ENCODE measurements at places on chromosomes 3 and 15.

GRCh38 chr3:152192936-152193672 lies 75.6 kb upstream of the MBNL1 start:
- peak; percentile 66 for DNase-seq

DNA sequence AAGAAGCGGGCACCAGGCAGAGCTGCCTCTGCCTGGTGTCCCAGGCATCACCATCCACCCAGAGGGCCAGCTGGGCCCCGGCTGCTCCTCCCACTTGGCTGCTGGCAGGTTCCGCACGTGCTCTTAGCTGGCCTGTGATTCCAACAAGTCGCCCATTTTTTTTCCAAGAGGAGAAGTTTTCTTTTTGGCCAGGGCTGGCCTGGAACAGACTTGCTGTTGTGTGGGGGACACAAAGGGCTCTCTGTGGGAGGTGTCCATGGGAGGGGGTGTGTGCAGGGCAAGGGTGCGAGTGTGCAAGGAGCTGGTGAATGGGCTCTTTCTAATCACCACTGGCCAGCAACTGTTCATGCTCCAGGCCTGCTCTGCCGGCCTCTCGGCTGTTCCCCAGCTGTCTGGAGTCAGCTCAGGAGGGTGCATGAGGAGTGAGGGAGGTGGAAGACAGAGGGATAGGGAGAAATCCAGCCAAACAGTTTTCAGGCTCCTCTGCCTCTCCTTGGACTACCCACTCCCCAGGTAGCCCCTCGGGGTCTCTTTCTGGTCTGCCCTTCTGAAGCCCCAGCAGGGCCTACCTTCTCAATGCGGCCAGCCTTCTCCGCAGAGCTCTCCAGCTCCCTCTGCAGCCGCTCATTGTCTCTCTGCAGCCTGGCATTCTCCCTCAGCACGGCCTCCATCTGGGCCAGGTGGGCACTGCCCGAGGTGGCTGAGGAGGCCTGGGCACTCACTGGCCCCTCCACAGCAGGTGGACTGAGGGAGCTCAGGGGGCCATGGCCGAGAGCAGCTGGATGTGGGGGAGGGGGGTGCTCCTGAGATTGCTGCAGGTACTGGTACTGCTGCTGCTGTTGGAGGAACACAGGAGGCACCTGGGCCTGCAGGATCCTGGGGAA lies 7.1 kb downstream of the AMOTL2 start:
- no peak for DNase-seq

DNA sequence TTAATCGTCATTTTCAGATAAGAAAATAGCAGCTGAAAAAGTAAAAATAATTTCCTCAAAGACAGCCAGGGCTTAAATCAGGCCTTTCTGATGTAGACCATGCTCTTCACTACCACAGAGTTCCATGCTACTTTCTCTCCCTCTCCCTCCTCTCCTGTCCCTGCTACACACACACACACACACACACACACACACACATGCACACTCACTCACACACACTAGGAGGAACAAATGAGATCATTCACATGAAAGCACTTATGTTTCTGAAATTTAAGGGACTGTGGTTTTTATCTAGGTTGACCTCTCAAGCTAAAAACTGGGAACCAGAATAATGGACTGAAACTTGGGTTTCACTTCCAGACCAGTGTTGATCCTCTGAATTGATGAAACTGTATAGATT lies 4.1 kb upstream of the PSMA4 start:
- peak; percentile 70 for DNase-seq

GRCh38 chr3:65401359-65402305 lies 637.1 kb downstream of the MAGI1 start:
- DNase-seq = no peak

GRCh38 chr3:127938800-127939199 lies 23.8 kb downstream of the KBTBD12 start:
- DNase-seq = no peak

- DNase-seq = peak; percentile 52
Observed at GRCh38 chr3:133487920-133488540, 85.5 kb upstream of the CDV3 start.

DNA sequence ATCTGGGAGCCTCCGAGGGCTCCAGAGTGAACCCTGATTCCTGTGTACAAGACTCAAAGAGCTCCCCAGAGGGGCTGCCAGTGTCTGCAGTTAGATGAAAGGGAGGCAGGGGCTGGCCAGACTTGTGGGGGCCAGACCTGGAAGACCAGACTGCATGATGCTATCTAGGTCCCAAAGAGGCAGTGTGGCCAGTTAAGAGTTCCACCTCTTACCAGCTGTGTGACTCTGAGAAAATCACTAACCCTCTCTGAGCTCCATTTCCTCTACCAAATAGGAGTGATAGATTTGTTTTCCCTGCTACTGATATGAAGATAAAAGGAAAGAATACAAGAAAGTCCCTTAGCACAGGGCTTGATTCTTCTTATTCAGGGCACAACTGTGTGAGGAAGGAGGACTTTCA lies 29.0 kb downstream of the ACSBG1 start:
- DNase-seq = no peak

- DNase-seq = peak; percentile 16
Observed at GRCh38 chr3:159200176-159200575, 398.3 kb downstream of the MFSD1 start.

GRCh38 chr15:36917411-36918267 lies 182.7 kb downstream of the MEIS2 start:
- DNase-seq = no peak

GRCh38 chr3:51052562-51052961 lies 332.5 kb upstream of the MANF start:
- DNase-seq = no peak

DNA sequence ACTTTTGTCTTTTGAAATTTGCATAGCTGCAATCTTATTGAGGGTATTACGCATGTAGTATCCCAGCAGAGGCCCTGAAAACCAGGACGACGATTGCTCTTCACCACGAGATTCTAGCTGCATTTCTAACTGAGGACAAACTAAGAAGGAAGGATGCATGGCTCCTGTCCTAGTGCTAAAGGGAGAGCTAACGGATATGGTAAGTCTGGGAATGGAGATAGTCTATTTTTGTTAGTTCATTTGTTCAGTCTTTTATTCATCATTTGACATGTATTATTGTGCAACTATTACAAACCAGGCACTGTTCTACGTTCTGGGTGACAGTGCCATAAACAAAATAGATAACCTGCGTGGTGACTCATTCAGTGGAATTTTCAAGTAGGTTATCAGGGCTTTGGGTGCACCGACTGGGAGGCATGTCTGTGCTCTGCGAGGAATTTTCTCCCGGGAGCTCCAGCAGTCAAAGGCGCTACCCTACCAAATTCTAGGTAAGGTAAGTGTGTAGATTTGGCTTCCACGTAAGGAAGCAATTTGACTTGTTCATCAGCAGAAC lies 51.9 kb upstream of the ETV5 start:
- no peak for DNase-seq

DNA sequence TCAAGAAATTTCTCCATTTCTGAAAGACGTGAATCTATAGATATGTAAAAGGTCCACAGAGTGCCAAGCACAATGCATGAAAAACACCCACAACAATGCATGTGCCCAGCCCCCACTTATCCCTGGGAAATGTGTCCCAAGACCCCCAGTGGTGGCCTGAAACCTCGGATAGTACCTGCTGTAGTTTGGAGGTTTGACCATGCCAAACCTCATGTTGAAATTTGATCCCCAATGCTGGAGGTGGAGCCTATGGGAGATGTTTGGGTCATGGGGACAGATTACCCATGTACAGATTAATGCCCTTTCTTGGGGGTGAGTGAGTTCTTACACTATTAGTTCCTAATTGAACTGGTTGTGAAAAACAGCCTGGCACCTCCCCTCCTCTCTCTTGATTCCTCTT lies 21.4 kb upstream of the MYZAP start:
- DNase-seq = no peak

- no peak for DNase-seq
Observed at GRCh38 chr15:101203607-101204189, 48.1 kb downstream of the CHSY1 start.

GRCh38 chr15:61700803-61701202 lies 359.4 kb downstream of the VPS13C start:
- DNase-seq = no peak

DNA sequence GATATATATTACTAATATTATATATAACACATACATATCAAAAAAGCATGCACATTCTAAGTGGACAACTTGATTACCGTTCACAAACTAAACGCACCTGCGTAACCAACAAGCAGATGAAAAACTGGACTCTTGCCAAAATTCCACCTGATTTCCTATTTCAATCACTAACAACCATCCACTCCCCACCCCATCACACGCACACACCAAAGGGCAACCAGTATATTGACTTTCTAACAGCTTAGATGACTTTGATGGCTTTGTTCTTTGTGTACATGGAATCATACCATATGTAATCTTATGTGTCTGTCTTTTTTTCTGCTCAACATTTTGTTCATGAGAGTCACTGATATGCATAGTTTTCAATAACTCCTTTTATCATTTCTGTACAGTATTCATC lies 496.8 kb upstream of the ARRDC4 start:
- no peak for DNase-seq

GRCh38 chr15:98503970-98504369 lies 144.4 kb upstream of the IGF1R start:
- no peak for DNase-seq

DNA sequence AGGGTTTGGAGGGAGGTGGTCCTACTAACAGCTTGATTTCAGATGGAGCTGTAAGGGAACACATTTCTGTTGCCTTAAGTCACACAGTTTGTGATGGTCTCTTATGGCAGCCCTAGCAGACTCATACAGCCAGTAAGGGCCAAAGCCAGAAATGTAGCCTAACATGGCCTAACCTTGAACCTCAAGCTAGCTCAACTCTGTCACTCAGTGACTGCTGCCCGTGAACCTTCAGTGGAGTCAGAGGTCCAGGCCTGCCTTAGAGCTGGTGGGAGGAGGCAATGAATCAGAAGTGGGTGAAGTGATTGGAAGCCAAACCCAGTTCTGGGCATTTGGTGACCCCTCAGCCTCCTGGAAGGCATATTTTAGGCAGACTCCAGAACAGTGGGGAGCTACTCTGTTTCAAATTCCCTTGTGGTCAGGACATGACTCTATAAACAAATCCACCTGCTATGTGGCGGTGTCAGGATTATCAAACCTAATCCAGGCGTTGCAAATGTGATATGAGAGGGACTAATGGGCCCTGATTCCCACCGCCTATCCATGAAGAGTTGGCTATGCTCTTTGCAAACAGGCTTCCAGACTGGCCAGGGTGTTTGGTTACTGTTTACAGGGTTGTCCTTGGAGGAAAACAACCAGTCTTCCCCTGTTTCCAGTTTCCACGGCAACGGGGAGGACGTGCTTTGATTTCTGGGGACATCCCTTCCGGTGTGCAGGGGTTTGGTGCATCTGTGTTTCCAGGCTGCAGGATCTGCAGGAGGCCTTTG lies 105.9 kb upstream of the AGBL1 start:
- no peak for DNase-seq

DNA sequence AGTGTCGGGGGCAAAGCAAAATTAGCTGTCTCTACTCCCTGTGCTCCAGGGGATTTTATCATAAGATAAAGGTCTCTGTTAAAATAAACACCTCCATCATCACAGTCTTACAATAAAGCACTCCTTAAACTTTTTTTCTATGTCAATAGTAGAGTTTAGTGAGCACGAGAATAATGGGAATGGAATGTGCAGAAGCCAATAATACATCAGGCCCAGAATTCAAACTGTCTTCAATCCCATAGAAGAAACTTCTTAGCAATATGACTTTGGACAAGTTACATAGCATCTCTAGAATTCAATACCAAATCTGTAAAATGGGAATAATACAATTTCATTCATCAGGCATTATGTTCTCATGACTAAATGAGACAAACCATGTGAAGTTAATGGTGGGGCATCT lies 49.0 kb upstream of the EPHA3 start:
- DNase-seq = no peak

DNA sequence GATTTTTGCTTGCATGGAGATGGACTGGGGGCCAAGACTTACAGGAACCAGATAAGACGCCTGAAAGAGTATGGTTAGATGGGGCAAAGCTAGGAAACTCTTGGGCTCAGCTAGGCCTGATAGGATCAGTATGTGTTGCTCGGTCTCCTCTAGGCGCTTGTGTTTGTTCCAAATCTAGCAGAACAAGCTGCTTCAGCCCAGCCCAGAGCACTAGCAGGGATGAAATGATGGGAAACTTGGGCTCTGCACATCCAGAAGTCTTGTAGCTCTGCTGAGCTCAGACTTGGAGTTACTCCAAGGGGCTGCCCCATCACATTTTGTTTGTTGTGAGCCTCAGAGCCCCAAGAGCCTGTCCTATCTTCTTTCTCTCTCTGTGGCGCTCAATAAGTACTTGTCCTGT lies 34.7 kb downstream of the FOXL2 start:
- DNase-seq = peak; percentile 82

DNA sequence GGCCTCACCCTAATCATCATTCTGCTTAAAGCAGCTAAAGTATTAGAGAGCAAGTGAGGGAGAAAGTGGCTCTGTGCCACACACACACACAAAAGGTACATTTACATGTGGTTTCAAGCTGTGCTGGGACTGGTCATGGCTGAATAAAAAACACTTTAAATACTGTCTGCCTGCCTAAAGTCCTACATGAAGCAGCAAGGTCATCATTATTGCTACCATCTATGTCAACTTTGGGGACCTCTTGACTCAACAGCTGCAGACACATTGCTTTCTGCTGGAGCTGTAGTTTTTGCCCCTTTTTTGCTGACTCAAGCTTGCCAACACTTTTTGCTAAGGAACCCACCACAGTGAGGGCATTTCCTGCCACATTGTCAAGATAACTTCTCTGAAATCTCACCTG lies 1237.9 kb downstream of the ROBO2 start:
- DNase-seq = no peak

DNA sequence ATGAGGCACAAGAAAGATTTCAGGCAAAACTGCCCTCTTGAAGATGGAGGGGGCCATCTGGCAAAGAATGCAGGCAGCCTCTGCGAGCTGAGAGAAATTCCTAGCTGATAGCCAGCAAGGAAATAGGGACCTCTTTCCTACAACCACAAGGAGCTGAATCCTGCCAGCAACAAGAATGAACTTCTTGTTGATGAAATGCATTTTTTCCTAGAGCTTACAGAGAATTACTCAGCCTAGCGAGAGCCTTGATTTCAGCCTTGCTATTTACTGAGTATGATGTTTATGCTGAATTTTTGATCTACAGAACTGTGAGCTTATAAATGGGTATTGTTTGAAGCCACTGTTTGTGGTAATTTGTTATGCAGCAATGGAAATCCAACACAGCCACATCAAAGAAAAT lies 148.5 kb upstream of the NAALADL2 start:
- no peak for DNase-seq

GRCh38 chr3:12178091-12178820 lies 19.5 kb upstream of the TIMP4 start:
- no peak for DNase-seq

DNA sequence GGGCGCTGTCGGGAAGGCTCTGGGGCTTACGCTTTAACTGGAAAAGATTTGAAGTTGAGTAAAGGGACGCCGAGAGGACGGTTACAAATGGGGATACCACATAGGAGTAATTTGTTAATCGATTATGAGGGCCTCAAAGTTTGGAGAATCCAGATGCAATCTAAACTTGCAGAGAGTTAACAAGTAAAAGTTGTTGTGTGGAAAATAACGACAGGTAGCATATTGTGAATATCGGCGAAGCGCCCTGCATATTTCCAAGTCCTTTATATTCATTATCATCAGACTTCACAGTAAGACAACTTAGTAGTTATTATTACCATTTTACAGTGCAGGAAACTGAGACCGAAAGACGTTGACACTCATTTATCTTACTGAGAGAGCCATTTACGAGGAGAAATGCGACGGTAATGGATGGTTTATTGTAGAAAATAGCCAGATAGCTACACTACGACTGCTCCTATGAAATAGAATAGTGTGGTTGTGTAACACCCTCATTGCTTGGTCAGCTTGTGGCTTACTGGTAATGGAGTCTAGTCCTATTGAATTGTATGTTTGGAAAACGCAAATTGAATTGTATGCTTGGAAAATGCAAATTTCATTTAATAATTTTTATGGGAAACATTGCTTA lies 700 bp downstream of the MKRN2 start:
- peak; percentile 64 for DNase-seq

- DNase-seq = no peak
Observed at GRCh38 chr3:115648559-115648958, 25.2 kb downstream of the GAP43 start.

All from OCI-M1 (cell line).